ENCODE measurements at places on chromosomes 2 and 18.

DNA sequence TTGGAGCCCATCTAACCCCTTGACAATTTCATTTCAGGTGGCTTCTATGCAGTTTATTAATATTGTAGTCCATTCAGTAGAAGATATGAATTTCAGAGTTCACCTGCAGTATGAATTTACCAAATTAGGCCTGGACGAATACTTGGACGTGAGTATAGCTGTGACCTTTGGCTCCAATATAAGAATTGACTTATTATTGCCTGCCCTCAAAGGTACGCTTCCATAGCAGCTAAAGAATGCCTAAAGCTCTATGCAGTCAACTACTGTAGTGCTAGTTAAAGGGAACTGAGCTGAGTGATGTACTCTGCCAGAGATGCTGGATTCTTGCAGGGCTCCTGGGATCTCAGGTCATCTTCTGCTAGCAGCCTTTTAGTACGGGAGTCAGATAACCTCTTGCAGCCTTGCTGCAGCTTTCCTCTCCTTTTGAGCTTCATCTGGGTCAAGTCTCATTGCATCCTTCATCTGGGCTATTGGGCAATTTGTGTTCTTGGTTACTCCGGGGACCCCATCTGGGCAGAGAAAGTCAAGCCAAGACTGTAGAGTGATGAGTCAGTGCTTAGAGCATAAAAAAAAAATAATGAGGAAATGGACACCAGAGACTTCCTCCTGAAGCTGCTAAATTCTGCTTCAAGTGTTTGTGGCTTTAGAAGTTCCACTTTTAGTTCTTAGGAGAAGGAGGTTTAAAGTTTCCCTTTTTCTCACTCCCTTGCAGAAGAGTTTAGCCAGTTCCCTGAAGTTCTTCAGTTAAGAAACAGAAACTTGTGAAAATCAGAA is 105.6 kb downstream of the PRPF40A start:
- DNase-seq, result peak; percentile 15

GRCh38 chr2:17869128-17869527 is 9.3 kb upstream of the KCNS3 start:
- no peak for DNase-seq

DNA sequence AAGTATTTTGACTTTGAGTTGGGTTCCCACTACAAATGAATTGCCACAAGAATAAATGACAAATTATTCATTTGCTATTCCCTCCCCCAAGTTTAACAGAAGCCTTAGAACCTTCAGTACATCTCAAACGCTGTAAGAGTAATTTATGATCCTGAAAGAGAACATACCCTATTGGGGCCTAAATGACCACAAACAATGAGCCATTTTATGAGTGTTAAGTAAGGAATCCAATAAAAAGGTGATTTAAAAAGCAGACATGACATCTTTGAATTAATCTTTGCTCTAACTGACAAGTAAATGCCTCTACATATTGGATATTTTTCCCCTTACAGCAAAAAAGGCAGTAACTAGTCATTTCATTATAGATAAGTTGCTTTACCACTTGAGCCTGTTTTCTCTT is 136.9 kb downstream of the NRXN1 start:
- DNase-seq, result no peak

DNA sequence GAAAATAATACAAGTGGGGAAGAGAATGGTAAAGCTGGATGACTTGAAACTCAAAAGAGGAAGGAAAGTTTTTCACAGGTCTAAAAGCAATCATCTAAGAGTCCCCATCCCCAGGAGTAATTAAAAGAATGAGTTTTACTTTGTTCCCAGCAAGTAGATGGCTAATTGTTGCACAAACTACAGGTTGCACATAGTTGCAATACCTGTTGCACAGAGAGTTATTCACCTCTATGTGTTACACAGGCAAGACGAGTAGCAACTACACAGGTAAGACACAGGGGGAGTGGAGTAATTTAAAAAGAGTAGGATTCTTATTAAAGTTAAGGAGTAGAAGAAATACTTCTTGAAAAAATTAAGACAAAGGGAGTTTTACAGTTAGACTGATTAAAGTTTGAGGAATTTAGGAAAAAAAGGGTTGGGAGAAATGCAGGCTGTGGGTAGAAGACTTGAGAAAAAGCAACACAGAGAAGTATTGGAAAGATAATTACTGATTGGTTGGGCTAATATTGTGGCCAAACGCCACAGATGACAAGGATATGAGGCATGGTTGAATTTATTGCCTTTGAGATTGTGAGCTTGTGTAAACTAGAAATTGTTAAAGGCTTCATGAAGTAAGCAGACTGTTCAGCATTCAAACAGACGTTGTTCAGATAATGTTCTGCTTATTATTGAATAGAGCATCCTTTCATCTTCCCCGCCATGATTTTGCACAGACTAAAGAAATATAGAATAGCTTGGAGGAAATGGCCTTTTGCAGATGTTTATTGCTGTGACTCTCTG is 699.3 kb downstream of the NR4A2 start:
- no peak for DNase-seq

- DNase-seq, result no peak
Measured at GRCh38 chr2:30981510-30981909, 156.7 kb downstream of the GALNT14 start.

GRCh38 chr2:12259493-12259892 is 457.2 kb upstream of the TRIB2 start:
- DNase-seq, result no peak

DNA sequence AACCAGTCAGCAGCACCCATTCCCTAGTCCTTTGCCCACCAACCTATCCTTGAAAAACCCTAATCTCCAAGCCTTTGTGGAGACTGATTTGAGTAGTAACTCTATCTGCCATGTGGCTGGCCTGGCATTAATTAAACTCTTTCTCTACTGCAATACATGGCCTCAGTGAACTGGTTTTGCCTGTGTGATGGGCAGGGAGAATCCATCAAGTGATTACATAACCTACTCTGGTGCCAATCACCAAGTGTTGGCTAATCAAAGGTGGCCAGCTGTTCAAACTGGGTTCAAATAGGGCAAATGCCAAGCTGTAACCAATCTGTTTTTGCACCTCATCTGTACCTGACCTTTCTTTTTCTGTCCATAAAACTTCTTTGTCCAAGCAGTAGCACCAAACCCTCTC is 139.8 kb upstream of the XPO1 start:
- DNase-seq, result no peak

DNA sequence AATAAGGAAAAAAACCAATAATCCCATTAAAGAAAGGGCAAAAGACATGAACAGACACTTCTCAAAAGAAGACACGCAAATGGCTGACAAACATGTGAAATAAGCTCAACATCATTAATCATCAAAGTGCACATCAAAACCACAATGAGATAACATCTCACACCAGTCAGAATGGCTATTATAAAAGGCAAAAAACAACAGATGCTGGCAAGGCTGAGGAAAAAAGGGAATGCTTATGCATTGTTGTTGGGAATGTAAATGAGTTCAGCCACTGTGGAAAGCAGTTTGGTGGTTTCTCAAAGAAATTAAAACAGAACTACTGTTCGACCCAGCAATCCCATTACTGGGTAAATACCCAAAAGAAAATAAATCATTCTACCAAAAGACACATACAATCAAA is 285.6 kb downstream of the NR4A2 start:
- no peak for DNase-seq

DNA sequence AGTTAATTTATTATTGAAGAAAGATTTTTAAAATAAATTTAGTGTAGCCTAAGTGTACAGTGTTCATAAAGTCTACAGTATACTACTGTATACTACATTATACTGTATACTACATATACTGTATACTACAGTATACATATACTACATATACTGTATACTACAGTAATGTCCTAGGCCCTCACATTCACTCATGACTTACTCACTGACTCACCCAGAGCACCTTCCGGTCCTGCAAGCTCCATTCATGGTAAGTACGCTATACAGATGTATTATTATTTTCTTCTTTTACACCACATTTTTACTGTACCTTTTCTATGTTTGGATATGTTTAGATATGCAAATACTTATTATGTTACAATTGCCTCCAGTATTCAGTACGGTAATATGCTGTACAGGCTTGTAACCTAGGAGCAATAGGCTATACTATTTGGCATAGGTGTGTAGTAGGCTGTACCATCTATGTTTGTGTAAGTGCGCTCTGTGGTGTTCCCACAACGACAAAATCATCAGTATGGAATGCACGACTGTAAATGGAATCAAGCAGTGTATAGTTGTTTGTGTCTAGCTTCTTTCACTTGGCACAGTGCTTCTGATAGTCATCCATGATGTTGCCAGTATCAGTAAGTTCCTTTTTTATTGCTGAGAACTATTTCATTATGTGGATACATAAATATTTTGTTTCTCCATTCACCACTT is 245.7 kb downstream of the MTX2 start:
- DNase-seq, result no peak

DNA sequence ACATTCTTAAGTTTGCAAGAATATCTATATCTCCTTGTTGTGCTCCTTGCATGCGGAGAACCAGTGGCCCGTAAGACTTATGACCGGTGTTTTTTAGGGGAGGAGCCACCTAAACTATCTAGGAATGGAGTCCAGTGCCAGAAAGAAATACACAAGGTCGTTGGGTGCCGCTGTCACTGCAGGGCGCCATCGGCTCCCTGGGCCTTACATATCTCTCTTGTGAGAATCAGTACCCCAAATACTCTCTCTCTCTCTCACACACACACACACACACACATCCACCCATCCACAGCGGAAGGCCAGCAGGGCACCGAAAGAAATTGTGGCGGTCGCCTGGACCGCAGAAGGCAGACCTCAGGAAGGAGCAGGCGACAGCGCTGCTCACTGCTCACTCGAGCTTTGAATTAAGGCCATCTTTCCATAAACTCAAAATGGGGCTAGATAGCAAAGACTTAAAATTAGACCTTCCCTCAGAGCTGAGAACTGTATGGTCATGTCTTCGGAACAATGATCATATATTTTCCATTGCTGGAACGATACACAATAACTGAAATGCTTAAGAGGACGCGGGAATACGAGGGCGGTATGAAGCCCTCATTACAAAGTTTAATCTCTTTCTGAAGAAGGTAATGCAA is 10.4 kb downstream of the NR4A2 start:
- no peak for DNase-seq

DNA sequence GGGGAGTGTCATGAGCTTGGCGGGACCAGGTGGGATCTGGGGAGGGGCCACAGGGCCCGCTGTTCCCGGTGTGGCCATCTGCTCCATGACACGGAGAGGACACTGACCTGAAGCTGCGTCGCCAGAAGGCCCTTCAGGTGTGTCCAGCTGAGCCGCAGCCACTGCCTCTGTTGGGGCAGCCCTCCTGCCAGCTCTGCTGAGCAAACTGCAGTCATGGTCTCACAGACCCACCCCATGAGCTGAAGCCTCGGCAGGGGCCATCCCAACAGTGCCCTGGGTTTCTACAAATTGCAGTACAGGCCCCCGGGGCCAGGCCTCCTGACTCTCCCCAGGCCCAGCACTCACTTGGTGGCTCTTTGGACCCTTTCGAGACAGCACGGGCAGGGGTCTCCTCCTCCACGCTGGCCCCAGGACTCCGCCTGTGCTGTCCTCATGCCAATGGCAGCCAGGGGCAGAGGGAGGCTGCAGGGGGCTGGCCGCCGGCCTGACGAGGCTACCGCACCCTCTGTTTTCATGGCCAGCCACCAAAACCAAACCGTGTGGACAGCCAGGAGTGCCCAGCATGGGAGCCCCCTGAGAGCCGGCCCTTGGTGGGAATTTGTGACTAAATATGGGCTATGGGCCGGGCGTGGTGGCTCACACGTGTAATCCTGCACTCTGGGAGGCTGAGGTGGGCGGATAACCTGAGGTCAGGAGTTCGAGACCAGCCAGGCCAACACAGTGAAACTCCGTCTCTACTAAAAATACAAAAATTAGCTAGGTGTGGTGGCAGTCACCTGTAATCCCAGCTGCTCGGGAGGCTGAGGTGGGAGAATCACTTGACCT is 175.2 kb upstream of the SALL3 start:
- DNase-seq, result no peak

DNA sequence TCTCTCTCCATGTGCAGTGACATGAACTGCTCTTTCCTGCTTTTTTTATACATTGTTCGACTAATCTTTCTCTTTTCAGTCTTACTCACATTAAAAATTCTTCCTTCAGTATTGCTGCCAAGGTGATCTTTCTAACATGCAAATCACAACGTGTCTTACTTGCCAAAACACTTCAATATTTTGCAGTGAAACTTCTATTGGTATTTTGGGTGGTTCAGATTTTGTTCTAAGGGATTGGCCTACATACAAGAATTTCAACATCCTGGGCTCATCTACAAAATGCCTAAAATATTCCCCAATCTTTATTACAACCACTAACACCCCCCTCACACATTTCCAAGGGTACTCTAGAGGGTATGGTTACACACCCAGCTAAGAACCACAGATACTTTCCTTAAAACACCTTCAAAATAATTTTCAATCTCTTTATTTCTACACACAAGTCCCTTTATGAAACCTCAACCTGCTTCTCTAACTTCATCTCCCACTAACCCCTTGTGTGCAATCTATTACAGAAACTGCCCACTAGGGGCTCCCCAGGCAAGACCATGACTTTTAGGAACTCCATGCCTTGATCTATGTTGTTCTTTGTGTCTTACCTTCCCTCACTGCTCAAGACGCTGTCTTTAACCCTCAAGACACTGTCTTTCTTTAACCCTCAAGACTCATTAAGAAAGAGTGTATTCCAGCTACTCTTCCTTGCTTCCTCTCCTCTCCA is 50.9 kb downstream of the COL3A1 start:
- DNase-seq, result no peak

DNA sequence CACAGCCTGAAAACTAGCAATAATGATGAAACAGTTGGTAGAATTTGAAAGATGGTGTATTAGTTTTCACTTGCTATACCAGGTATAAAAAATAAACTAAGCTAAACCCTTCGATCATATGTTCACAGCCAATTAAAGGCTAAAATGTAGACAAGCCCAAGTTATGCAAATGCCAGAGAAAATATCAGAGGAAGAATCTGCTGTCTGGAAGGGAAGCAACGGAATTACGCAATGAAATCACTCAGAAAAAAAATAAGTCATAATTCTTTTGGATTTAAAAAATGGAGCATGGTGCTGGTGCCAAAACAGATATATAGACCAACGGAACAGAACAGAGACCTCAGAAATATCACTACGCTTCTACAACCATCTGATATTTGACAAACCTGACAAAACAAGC is 108.3 kb downstream of the ARL4C start:
- no peak for DNase-seq

DNA sequence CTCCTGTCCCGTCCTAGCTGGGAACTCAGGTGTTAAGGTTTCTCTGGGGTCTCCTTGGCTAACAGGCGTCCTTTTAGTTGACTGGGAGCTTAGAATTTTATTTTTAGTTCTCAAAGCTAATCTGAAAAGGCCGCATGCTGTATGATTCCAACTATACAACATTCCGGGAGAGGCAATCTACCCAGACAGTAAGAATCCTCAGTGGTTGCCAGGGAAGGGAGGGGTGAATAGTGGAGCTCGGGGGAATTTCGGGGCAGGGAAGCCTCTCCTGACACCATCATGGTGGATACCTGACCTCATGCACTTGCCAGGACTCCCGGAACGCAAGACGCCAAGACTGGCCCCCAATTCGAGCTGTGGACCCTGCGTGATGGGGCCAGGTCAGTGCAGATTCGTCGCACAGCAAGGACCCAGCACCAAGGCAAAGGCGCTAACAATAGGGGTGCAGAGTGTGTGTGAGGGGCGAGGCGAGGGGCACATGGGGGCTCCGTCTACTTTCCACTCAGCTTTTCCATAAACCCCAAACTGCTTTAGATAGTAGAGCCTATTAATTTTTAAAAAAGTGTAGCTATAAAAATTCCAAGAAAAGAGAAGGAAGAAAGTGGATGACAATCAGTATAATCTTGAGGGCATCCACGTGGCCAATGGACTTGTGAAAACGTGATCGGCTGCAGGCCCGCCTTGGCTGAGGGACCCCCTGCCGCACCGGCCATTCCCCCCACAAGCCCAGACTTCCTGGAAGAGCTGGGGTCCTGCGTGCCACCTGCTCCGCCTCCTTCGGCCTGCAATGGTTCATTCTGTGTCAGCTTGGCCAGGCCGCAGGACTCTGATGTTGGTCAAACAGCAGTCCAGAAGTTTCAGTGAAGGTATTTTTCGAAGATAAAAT is 17.3 kb downstream of the PDCD1 start:
- no peak for DNase-seq
